Immature natural killer cell (primary cell): ENCODE measurements at places on chromosomes 12 and 14.

GRCh38 chr14:51207621-51208020, 32.4 kb upstream of the TMX1 start:
- H3K4me1 ChIP-seq: no peaks in the 10 kb centered on the region
- H3K4me3 ChIP-seq: no peak overlapping the region
- no peaks in the 10 kb centered on the region for H3K27me3 ChIP-seq
- H3K36me3 ChIP-seq: no peaks in the 10 kb centered on the region
- H3K27ac ChIP-seq: no peak overlapping the region
- DNase-seq: no peak

- H3K4me1 ChIP-seq: peaks cover 15% of the 10 kb centered on the region
- H3K27me3 ChIP-seq: no peaks in the 10 kb centered on the region
- no peak for DNase-seq
Observed at GRCh38 chr12:94614288-94614721, 36.1 kb downstream of the TMCC3 start.

DNA sequence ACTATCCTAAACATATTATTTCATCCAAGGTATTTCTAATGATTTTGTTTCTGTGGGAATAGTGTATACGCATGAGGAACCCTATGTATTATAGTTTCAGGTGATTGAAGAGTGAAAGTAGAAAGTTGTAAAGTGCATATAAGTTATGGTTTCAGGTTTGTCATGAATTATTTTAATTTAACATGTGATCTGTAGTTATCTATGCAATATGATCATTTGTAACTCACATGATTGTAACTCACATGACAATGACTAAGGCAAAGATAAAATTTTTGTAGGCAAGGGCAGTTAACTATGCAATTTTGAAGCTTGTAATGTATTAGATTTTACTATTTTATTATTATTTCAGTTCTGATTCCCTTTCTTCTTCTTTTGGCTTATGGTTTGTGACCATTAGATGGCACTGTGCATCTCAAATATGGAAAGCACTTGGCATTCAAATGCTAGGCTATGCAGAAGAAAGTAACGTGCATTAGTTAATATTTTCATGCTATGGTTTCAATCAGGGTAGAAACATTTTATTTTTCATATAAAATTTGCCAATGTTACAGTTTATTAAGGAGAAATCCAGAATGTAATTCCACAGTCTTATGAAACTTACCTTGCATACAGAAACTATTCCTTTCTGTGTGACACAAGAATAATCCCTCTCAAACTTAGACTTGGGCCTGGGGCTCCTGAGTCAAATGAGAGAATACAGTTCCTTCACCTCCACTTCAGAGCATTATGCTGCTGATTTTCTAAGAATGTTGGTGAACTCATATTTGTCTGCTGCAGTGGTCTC, 15.8 kb upstream of the TMEM30B start:
- no peak overlapping the region for H3K27ac ChIP-seq
- H3K27me3 ChIP-seq: no peaks in the 10 kb centered on the region
- peaks cover 28% of the 10 kb centered on the region for H3K4me1 ChIP-seq
- DNase-seq: peak; percentile 58

- H3K4me1 ChIP-seq: peaks cover 80% of the 10 kb centered on the region
- DNase-seq: no peak
- H3K27me3 ChIP-seq: peaks cover 4% of the 10 kb centered on the region
- no peak overlapping the region for H3K4me3 ChIP-seq
- H3K36me3 ChIP-seq: no peaks in the 10 kb centered on the region
Observed at GRCh38 chr14:39423793-39424192, 8.4 kb downstream of the FBXO33 start.

DNA sequence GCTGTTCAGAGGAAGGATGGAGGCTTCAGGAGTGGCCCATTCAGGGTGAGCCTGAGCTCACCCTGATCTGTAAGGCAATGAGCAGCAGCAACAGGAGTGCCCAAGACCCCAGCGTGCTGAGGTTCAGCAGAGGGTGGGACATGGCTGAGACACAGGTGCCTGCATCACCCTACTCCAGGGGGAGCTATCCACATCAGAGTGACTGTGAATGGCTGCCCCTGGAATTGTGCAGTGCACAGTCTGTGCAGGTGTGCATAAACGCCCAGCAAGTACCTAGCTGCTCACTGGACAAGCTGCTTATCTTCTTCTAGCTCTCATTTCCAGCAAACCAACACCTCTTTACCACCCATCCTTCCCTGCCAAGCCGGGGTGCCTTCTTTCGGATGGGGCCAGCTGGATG, 140.6 kb upstream of the PRMT8 start:
- no peaks in the 10 kb centered on the region for H3K36me3 ChIP-seq
- no peak for DNase-seq
- no peaks in the 10 kb centered on the region for H3K4me1 ChIP-seq

- no peaks in the 10 kb centered on the region for H3K36me3 ChIP-seq
- no peak overlapping the region for H3K4me3 ChIP-seq
- DNase-seq: no peak
- no peaks in the 10 kb centered on the region for H3K27me3 ChIP-seq
Observed at GRCh38 chr12:16218934-16219751, 58.3 kb downstream of the SLC15A5 start.

DNA sequence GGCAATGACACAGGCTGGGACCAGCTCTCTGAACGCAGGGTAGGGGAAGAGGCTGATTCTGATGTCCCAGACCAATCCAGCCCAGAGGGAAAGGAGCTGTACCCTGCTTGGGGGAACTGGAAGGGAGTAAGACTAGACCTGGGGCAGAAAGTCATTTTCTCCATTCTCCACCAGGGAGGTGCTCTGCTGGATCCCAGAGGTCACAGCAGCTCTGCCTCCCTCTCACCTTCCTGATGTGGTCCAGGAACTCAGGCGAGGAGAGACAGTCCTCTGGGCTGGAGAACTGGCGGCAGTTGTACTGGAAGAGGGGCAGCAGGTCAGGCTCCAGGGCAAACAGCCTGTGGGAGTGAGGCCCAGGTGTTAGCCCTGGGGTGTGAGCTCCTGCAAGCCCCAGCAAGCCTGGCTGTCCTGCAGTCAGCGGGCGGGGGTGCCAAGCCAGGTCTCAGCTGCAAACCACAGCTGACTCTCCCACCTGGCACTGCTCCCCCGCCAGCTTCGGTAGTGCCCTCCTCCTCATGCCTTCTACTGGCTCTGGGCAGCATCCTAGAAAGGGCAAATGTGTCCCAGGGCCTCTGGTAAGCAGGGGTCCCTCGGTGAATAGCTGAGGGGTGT, 1.9 kb downstream of the NGB start:
- no peak for DNase-seq
- H3K27me3 ChIP-seq: peaks cover 4% of the 10 kb centered on the region
- H3K4me1 ChIP-seq: no peaks in the 10 kb centered on the region
- no peaks in the 10 kb centered on the region for H3K36me3 ChIP-seq
- H3K4me3 ChIP-seq: no peak overlapping the region
- H3K27ac ChIP-seq: no peak overlapping the region

- no peaks in the 10 kb centered on the region for H3K4me1 ChIP-seq
- H3K4me3 ChIP-seq: no peak overlapping the region
- DNase-seq: no peak
- no peaks in the 10 kb centered on the region for H3K36me3 ChIP-seq
- H3K27me3 ChIP-seq: no peaks in the 10 kb centered on the region
- no peak overlapping the region for H3K27ac ChIP-seq
Observed at GRCh38 chr12:74689071-74689655, 151.5 kb downstream of the ATXN7L3B start.

- H3K27me3 ChIP-seq: no peaks in the 10 kb centered on the region
- no peak for DNase-seq
- no peak overlapping the region for H3K27ac ChIP-seq
- no peaks in the 10 kb centered on the region for H3K4me1 ChIP-seq
Observed at GRCh38 chr14:75186953-75187352, 10.5 kb upstream of the TMED10 start.

DNA sequence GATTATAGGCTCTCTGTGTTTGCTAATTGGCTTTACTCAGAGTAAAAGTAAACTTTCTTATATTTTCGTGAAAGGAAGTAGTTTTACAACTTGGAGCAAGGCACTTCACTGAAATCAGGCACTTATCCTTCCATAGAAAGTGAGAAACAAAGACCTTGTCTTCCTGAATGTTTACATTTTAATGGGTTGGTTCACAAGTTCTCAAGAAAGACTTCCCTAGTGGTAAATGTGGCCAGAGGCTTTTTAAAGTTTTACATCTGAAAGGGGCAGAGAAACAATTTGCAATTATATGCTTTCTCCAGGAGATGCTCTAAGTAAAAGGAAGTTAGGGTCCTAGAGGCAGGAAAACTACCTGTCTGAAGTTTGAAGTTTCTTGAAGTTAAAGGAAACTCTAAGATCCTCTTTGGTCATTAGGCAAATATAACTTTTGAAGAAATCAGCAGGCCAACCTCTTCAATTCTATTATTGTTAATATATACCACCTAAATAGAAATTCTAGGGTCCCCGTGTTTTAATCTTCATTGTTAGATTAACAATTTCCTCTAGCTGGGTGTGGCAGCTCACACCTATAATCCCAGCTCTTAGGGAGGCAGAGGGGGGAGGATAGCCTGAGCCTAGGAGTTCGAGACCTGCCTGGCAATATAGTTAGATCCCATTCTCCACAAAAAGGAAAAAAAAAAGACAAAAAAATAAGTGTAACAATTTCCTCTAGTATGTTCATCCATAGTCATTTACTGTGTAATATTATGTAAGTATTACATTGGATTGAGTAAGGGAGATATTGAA, 644.9 kb upstream of the FOXG1 start:
- no peak overlapping the region for H3K27ac ChIP-seq
- no peak overlapping the region for H3K4me3 ChIP-seq
- no peaks in the 10 kb centered on the region for H3K4me1 ChIP-seq
- no peaks in the 10 kb centered on the region for H3K36me3 ChIP-seq

DNA sequence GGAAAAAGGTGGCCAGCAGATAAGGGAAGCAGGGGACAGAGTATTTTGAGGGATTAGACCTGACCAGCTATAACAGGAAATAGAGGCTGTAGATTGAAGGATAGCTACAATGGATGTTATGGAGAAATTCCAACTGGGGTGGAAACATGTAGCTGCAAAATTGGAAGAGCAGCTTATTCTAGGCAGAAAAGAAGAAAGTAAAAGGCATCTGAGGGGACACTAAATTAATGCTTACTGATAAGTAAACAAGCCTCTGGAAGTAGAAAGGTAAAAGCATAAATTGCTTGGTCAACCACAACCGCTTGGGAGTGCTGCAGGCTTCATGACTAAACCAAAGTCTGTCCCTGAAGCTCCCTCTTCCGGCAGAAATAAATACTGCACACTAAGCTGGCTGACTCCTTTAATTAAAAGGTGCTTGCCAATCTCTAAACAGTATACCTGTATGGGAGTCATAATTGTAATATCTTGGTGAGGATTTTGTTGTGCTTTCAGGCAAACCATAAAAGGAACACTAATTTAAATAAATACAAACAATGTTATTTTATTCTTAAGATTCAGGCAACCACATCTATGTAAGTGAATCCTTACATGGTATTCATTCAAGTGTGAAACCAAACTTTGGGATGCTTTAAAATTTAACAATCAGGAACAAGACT, 7.7 kb downstream of the UBC start:
- H3K4me1 ChIP-seq: peaks cover 16% of the 10 kb centered on the region
- peak; percentile 86 for DNase-seq
- H3K27ac ChIP-seq: peak overlapping the region; percentile 1
- no peak overlapping the region for H3K4me3 ChIP-seq
- peaks cover 7% of the 10 kb centered on the region for H3K36me3 ChIP-seq

GRCh38 chr14:20180486-20180885, 10.2 kb upstream of the OR11G2 start:
- no peak overlapping the region for H3K27ac ChIP-seq
- H3K4me1 ChIP-seq: no peaks in the 10 kb centered on the region
- no peaks in the 10 kb centered on the region for H3K36me3 ChIP-seq
- no peak overlapping the region for H3K4me3 ChIP-seq
- DNase-seq: no peak

DNA sequence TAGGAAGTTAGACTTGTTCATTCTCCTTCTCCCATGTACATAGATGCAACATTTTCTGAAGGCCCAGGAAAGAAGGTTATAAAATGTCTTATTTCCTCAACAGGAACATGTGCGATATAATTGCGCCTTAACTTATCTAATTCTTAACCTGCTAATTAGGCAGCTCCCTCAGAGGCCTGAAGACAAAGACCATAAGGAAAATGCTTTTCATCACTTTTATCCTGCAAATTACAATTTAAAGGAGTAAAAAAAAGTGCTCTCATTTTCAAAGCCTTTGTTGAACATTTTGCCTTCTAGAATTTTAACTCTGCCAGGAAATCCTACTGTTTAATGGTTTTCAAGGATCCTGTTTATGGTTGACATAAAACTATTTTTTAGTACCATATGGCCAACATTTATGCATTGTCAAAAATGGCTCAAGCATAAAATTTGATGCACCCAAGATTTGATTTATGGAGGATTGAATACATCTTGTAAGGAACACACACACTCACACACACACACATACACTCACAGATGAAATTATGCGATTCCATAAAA, 660.4 kb upstream of the TMEM132C start:
- H3K27me3 ChIP-seq: no peaks in the 10 kb centered on the region
- H3K4me3 ChIP-seq: no peak overlapping the region
- H3K36me3 ChIP-seq: no peaks in the 10 kb centered on the region
- H3K27ac ChIP-seq: no peak overlapping the region

DNA sequence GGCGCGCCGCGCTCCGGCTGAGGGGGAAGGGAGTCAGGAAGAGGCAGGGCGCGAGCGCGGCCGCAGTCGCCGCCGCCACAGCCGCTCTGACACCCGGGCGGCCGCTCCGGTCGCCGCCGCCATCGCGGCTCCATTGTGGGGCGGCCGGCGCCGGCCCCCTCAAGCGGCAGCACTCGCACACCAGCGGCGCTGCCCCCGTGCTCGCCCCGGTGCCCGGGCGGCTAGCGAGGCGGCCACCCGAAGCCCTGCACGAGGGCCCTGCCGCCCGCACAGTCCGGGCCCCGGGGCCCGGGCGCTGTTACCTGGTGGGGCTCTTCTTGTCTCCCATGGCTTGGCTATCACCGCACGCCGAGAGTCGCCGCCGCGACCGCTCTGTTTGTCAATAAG, 202 bp downstream of the YAF2 start:
- H3K27ac ChIP-seq: peak overlapping the region; percentile 76
- DNase-seq: no peak
- H3K4me1 ChIP-seq: peaks cover 40% of the 10 kb centered on the region
- peaks cover 7% of the 10 kb centered on the region for H3K27me3 ChIP-seq
- H3K4me3 ChIP-seq: peak overlapping the region; percentile 88

GRCh38 chr12:75917083-75917482, 114.5 kb downstream of the PHLDA1 start:
- no peak overlapping the region for H3K4me3 ChIP-seq
- DNase-seq: no peak
- no peaks in the 10 kb centered on the region for H3K4me1 ChIP-seq
- no peaks in the 10 kb centered on the region for H3K36me3 ChIP-seq
- no peaks in the 10 kb centered on the region for H3K27me3 ChIP-seq

DNA sequence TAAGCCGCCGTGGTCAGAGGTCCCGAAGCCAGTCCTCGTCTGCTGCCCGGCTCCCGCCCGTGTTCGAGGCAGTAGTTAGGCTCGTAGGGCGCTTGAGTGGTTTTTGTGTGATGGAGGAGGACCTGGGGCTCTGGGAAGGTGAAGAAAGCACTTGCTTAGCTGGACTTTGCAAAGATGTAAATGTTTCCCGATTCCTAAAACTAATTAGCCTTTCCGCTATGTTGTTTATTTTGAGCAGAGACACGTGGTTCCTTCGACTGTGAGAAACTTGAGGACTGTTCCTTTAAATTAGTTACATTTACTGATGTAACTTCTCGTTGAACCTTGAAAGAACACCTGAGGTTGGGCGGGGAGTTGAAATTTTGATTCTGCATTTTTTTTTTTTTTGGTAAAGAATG, 33.9 kb downstream of the MIA2 start:
- H3K36me3 ChIP-seq: no peaks in the 10 kb centered on the region
- peaks cover 13% of the 10 kb centered on the region for H3K27me3 ChIP-seq
- no peak for DNase-seq
- peaks cover 71% of the 10 kb centered on the region for H3K4me1 ChIP-seq
